ENCODE measurements at places on chromosomes 5 and 9.

DNA sequence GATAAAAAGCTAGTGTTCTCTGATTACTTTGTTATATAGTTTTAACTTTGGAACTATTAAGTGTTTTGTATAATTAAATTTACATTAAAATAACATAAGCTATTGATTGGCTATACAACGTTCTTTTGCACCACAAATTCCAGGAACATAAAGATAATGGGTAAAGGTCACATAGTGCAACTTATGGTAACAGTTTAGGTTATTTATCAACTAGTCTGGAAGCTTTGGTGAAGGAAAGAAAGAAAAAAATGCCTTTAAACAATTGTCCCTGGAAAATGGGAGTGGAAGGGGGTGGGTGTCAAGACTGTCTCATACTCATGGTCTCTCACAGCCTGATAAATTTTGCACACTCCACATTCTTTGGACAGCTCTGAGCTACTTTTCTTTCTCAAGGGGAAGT is 17.1 kb upstream of the SPARC start:
- DNase-seq = no peak

DNA sequence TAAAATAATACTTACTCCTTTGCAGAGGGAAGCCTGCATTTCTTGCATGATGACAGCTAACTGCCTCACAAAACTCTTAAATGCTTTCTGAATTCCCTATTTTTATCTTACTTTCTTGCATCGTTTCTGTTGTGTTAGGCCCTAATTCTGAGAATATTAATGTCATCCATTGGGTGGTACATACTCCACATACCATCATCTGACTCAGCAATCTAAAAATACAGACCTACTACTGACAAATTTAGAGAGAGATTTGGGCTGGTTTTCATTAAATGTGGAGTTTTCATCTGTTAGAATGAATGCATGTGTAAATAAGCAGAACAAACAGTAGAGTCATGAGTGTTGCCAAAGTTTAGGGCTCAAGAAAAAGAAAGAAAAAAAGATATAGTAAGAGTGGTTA is 26.5 kb upstream of the KCNN2 start:
- DNase-seq = no peak

GRCh38 chr5:67066815-67067214 is 129.8 kb downstream of the CD180 start:
- DNase-seq = no peak

- DNase-seq = no peak
These were observed 218.8 kb downstream of the PDE4D start for GRCh38 chr5:59674763-59675162.

DNA sequence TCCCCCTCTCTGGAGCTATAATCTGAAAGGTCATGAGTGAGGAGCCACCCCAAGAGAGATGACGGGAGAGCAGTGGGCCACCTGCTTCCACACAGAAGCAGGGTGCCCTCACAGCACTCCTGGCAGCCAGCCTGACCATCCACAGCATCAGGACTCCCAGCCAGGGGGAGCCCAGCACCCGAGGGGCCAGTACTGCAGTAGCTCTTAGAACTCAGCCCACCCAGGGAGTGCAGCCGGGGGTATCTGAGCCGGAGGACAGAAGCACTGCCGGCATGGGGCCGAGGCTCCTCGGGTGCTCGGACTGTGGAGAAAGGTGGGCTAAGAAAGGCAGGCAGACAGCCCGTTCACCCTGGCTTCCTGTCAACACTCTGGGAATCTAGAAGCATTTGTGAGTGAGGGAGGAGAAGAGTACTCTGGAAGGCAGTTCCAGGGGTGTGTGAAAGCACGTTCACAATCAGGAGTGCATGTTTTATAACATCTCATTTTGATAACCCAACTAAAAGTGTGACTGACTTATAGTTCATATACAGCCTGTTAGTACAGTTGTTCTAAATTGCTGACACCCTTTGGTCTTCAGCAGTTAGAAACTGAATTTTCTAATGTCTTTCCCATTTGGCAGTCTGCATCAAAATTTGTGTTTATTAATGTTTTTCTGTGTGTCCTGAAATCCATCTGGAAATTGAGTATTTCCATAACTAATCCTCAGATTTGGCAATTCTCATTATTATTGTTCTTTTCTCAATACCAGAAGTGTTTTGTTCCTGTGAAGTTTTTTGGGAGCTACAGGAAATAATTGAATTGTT is 25.9 kb upstream of the ASPN start:
- DNase-seq = no peak

DNA sequence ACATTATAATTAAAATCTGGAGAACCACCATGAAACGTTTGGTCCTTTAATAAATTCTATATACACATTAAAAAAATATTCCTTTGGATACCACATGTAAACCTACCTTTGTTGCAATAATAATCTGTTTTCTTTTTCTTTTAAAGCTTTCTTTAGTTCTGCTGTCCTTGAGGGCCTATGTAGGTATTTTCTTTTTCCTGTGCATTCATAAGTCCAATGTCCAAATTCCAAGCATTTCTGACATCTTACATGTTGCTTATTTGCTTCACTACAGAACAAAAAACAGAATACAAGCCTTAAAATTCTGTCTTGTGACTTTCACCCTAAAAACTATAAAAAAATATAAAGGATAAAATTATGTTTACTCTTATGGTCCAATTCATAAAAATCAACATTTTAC is 19.7 kb downstream of the ZCCHC10 start:
- no peak for DNase-seq

DNA sequence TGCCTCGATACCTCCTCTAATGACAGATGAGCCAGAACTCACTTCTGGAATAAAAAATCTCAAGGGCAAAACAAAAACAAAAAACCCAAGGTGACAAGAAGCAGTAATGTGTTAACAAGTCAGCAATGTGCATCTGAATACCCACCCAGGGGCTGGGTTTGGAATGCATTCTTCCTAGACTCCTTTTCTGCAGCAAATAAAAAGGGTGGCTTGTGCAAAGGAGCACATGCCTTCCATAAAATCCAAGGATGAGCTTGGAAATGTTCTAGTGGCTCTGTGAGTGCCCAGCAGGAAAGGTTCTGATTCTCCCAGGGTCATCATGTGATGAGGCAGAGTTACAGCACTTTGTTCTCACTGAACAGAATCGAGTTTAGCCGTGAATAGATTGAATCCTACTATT is 599.9 kb downstream of the RAB3C start:
- DNase-seq = no peak

- no peak for DNase-seq
These were observed 34.8 kb upstream of the RAPGEF1 start for GRCh38 chr9:131774636-131775035.

- DNase-seq = no peak
These were observed 23.4 kb downstream of the CORO2A start for GRCh38 chr9:98168941-98169488.

GRCh38 chr5:76204713-76205112 is 121.5 kb downstream of the SV2C start:
- no peak for DNase-seq

GRCh38 chr5:18216729-18217128 is 582.5 kb downstream of the TAF11L14 start:
- no peak for DNase-seq

- no peak for DNase-seq
These were observed 286.5 kb downstream of the MLLT3 start for GRCh38 chr9:20335668-20336332.

- no peak for DNase-seq
These were observed 605.4 kb downstream of the DNAH5 start for GRCh38 chr5:13339093-13339492.

DNA sequence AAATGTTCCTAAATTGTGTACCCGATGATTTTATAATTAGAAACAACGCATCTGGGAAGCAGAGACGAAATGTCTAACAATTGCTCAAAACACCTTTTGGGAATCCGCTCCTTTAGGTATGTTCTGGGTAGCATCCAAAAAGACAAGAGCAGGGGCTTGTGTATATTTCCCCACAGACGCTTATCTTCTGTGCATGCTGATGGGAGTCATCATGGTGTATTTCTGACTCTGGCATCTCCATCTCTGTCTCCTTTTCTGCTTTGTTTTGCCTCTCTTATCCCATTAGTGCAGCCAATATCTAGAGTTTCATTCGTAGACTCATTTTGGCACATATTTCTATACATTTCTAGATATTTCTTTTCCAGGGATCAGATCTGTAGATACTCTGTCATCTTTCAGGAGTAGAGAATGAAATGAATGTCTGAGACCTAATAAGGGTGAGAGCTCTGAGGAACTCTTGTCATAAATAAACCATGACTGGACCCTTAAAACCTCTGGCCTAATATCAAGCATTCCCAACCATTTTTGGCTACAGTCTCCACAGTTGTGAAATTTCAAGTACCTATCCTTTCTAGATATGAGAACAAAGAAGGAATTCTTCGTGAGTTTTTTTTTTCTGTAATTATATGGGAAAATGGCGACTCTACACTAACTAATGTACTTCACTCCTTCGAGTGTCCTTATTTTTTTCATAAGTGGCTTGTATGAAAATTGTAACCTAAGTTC is 508.2 kb downstream of the ACTL7B start:
- DNase-seq = no peak

- no peak for DNase-seq
These were observed 202.2 kb upstream of the DMRTA1 start for GRCh38 chr9:22244139-22245011.

GRCh38 chr9:69252436-69252835 is 72.6 kb upstream of the ENTREP1 start:
- DNase-seq = no peak

GRCh38 chr9:91921371-91921770 is 28.7 kb downstream of the ROR2 start:
- DNase-seq = no peak

GRCh38 chr5:3149899-3150298 is 398.4 kb upstream of the IRX2 start:
- no peak for DNase-seq

DNA sequence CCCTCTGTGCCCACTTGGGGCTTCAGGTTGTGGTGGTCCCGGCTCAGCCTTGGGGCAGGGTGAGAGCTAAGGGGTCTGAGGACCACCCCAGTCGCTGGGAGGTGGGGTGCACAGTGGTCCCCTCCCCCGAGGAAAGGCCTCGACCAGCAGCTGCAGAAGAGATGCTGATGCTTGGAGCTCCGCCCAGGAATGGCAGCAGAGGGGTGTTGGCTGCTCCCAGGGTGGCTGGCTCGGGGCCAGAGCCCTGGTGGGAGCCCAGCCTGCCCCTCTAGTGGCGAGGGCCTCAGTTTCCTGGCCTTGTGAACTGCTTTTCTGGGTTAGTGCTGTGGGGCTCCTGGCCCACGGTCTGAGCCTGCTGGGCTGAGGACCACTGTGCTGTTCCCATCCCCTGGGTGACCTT is 1.2 kb downstream of the DIPK1B start:
- no peak for DNase-seq

All from 8988T (cell line).